ENCODE measurements at places on chromosomes 5 and 9. TPM values are rescaled to one million over a fixed set of nuclear protein-coding genes. Genes with fewer than 3 reads are reported as not detected.

Gene SELENOP
- 213 TPM for total RNA-seq

DNA sequence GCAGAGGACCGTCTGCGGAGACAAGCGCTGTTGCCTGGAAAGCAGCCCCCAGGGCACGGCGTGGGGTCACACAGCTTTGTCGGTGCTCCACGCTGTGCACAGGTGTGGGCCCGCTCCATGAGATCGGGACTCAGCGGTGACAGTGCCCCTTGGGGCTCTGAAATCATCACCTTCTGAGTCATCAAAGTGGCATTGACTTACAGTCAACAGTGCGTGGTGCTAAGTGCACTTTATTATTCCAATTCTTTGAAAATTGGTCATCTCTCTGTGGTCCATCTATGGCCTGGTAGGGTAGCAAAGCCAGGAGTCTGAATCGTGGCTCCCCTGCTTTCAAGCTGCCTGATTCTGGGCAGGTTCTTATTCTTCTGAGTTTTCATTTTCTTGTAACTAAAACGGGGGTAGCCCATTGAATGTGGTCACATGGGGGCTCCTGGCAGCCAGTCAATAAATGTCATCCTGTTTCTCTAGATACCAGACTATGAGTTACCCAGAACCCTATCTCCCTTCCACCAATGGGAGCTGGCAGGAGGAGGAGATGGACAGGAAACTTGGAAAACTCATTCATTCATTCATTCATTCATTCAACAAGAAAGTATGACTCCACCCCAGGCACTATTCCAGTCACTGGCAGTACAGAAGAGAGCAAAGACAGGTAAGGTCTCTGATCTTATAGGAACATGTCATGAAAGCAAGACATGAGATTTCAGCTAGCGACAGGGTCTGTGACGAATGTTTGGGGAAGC, 20.3 kb upstream of the UNC5A start:
- no peak overlapping the region for H3K27ac ChIP-seq
- H3K36me3 ChIP-seq, result no peaks in the 10 kb centered on the region
- no peaks in the 10 kb centered on the region for H3K27me3 ChIP-seq
- no peaks in the 10 kb centered on the region for H3K4me1 ChIP-seq
- DNase-seq, result no peak

DNA sequence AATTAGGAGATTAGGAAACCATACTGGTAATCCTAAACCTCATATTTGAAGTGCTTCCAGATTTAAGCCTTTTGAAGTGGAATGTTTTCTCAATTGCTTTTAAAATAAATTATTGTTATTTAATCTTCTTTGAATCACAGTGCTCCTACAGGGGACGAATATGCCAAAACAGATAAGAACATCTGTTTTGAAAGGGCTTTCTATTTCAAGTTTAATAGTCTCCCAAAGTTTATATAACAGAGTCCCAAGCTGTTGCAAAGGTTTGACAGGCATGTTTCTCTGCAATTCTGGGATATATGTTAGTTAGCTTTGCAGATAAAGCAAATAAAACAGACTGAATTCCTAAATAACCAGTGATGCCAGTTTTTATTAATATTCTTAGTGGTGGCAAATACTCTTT, 803.7 kb downstream of the TLE4 start:
- no peak overlapping the region for H3K4me3 ChIP-seq
- H3K36me3 ChIP-seq, result no peaks in the 10 kb centered on the region
- no peaks in the 10 kb centered on the region for H3K4me1 ChIP-seq
- no peaks in the 10 kb centered on the region for H3K27me3 ChIP-seq
- H3K27ac ChIP-seq, result no peak overlapping the region
- no peak for DNase-seq

GRCh38 chr5:134506054-134507039, 19.1 kb upstream of the JADE2 start:
- DNase-seq, result peak; percentile 84
- no peaks in the 10 kb centered on the region for H3K36me3 ChIP-seq
- peaks cover 53% of the 10 kb centered on the region for H3K4me1 ChIP-seq
- H3K4me3 ChIP-seq, result peak overlapping the region; percentile 1
- H3K27ac ChIP-seq, result peak overlapping the region; percentile 62

DNA sequence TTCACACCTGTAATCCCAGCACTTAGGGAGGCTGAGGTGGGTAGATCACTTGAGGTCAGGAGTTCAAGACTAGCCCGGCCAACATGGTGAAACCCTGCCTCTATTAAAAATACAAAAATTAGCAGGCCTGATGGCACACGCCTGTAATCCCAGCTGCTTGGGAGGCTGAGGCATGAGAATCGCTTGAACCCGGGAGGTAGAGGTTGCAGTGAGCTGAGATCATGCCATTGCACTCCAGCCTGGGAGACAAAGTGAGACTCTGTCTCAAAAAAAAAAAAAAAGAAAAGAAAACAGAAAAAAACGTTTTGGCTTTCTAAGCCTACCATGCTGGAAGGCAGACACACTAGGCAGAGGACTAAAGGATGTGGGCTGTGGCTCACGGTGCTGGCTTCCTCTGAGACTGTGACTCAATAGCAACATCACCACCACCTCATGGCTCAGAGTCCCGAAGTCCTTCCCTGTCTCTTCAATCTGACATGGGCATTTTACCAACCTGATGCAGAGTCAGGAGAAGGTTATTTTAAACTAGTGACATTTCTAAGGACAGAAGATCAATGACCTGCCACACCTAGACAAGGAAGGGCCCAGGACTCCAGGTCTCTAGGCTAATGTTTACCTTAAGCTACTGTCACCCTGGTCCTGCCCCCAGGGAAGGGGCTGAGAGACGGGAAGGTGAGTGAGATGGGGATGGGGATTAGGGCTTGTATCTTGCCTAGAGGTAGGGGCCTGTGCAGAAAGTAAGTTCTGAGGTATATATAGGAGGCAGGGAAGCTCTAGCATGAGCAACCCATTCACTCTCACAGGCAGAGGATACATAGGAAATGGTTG, 3.7 kb downstream of the ECSCR start:
- no peak overlapping the region for H3K4me3 ChIP-seq
- H3K36me3 ChIP-seq, result no peaks in the 10 kb centered on the region
- no peak for DNase-seq
- H3K27ac ChIP-seq, result peak overlapping the region; percentile 66

GRCh38 chr5:174609116-174609515, 115.3 kb upstream of the MSX2 start:
- H3K4me1 ChIP-seq, result no peaks in the 10 kb centered on the region
- no peaks in the 10 kb centered on the region for H3K36me3 ChIP-seq
- H3K4me3 ChIP-seq, result no peak overlapping the region
- no peaks in the 10 kb centered on the region for H3K27me3 ChIP-seq
- no peak for DNase-seq
- no peak overlapping the region for H3K27ac ChIP-seq

Measured in right atrium auricular region (tissue), 2 donors.